ENCODE measurements at places on chromosomes 13 and 19. TPM values are rescaled to one million over a fixed set of nuclear protein-coding genes. Genes with fewer than 3 reads are reported as not detected.

Gene OVOL3
- not detected for total RNA-seq

Gene RNF17
- total RNA-seq = 0.58 TPM

Gene MPND
- total RNA-seq = 16.2 TPM

GRCh38 chr19:16536130-16536529 lies 6.1 kb downstream of the CHERP start:
- no peak for DNase-seq

DNA sequence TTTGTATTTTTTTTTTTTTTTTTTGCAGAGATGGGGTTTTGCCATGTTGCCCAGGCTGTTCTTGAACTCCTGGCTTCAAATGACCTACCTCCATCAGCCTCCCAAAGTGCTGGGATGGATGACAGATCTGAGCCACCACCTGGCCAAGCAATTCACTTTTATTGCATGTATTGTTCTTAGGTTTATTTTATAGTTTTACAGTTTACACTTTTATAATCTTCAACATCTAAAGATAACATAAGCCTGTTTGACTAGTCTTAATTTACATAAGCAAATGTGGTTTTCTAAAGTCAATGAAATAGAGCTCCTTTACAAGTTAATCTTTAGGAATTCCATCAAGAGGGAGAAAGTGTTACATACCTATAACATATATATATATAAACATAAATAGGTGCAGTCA lies 9.5 kb upstream of the MPV17L2 start:
- DNase-seq = no peak

GRCh38 chr19:45615795-45616703 lies 14.0 kb upstream of the GPR4 start:
- DNase-seq = peak; percentile 98

All from K562 (cell line).